ENCODE measurements at places on chromosomes 11 and 22. TPM values are rescaled to one million over a fixed set of nuclear protein-coding genes. Genes with fewer than 3 reads are reported as not detected.

DNA sequence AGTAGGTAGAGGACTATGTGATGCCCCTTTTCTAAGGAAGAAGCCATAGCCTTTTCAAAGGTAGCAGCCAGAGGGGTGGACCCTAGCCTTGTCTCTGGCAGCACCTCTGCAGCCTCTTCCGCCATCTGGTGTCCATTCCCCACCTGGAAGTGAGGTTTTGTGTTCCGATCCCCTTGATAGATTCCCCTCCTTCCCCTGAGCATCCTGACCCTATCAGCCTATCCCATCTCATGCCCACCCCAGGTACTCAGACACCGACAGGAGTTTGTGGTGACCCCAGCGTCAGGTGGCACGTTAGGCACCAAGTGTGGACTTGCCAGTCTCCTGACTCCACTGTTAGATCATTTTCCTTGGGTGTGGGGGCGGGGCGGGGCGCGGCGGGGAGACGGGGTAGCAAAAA is 398 bp upstream of the FAM89B start:
- no peak for DNase-seq

Gene AMPD3
- total RNA-seq: 2.3 TPM

Gene DTX4
- 4.4 TPM for total RNA-seq

Gene EHF
- total RNA-seq: not detected

GRCh38 chr11:111586388-111586831 is 15.8 kb upstream of the SIK2 start:
- no peak for DNase-seq

Gene FAM181B
- 0.35 TPM for total RNA-seq

Gene NLRP14
- not detected for total RNA-seq

GRCh38 chr11:101083335-101083734 is 46.3 kb downstream of the PGR start:
- DNase-seq: no peak

- DNase-seq: no peak
Observed at GRCh38 chr11:128520888-128521681, 66.3 kb downstream of the ETS1 start.

DNA sequence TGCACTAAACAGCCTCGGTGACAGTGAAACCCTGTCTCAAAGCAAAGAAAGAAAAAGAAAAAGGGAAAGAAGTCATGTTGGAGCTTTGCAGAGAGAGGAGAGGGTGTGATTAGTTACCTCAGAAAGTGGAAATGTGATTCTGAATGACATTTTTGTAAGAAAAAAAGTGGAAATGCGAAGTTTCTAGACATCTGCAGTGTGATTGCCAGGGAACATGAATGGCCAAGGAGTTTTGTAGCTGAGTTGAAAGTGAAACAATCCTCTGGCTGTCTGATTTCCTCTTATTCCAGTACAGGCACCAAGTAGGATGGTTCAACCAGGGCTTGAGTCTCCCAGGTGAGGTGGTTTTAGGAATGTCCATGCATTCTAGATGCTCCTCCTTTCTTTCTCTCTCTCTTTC is 17.8 kb upstream of the SYVN1 start:
- DNase-seq: no peak

Gene VPS51
- total RNA-seq: 72.8 TPM

Gene RFPL1
- total RNA-seq: not detected

Gene AGBL2
- 0.40 TPM for total RNA-seq

- no peak for DNase-seq
Observed at GRCh38 chr11:130237282-130238006, 77.3 kb downstream of the ZBTB44 start.

DNA sequence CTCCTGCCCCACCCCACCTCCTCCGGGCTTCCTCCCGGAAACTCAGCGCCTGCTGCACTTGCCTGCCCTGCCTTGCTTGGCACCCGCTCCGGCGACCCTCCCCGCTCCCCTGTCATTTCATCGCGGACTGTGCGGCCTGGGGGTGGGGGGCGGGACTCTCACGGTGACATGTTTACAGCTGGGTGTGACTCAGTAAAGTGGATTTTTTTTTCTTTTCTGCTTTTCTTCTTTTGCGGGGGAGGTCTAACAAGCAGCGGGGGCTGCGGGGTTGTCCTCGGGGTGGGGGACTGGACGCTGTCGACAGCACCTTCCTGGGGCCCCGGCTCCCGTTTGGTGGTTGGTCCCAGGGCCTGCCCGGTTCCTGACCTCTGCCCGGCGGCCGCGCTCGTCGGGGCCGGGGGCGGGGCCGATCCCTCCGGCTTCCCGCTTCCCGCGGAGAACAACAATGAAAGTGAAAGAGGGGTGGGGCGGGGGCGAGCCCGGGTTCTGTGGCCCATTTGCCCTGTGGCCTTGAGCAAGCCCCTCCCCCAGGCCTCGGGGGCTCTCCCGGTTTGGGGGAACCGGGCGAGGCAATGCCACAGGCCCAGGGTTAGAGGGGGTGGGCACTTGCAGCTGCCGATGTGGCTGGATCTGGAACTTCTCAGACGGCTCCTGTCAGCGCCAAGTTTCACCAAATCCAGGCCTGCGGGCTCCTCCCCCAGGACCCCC is 975 bp upstream of the MDK start:
- no peak for DNase-seq

- no peak for DNase-seq
Observed at GRCh38 chr11:2404735-2405196, 4.2 kb downstream of the TSSC4 start.

DNA sequence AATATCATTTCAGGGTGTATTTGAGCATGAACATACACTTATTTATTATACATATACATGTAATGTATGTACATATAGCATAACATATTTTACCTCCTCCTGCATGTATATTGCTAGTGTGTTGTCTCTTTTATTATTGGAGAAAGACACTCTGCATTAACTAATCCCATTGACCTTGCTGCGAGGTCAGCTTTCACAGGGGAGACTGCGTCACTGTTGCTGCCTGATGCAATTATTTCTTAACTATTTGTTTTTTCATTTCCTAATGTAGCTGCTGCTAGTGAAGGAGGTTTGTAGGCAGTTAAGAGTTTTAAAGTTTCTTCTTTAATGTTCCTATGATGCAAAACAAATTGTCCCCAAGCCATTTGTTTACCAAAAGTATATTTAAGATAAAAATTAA is 185.4 kb upstream of the CNTN5 start:
- no peak for DNase-seq

Gene MS4A3
- total RNA-seq: not detected

- no peak for DNase-seq
Observed at GRCh38 chr11:94815705-94816344, 47.7 kb downstream of the AMOTL1 start.

Gene MAJIN
- total RNA-seq: not detected

Gene DYNC2H1
- total RNA-seq: 7.2 TPM

Gene TNNI2
- total RNA-seq: 1.3 TPM

Gene WNT7B
- total RNA-seq: 0.18 TPM

DNA sequence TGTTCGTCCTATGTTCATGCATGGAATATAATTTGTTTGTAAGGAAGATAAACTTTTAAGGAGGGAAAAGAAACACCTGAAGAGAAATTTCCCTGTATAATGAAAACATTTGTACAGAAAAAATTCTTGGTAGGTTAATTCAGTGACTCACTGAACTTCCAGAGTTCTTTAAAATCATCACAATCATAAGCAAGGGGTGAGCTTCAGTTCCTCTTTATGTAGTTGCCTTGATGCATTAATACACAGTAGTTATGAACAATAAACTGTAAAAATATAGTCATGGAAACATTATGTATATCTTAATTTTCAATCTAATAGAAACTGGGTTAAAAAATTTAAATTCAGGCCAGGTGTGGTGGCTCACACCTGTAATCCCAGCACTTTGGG is 1.1 kb upstream of the C11orf65 start:
- DNase-seq: no peak

DNA sequence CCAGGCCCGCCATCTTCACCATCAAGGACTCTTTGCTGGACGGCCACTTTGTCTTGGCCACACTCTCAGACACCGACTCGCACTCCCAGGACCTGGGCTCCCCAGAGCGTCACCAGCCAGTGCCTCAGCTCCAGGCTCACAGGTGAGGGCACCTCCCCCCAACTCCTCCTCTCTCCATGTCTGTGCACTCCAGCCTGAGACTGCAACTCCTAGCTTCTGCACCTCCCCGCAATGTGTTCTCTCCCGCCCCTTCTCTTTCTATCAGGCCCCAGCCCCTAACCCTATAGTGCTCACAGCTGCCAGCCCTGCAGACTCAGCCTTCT is 4.4 kb downstream of the RAD9A start:
- DNase-seq: no peak

Gene NRGN
- 1.8 TPM for total RNA-seq

Gene NXPE2
- total RNA-seq: not detected

DNA sequence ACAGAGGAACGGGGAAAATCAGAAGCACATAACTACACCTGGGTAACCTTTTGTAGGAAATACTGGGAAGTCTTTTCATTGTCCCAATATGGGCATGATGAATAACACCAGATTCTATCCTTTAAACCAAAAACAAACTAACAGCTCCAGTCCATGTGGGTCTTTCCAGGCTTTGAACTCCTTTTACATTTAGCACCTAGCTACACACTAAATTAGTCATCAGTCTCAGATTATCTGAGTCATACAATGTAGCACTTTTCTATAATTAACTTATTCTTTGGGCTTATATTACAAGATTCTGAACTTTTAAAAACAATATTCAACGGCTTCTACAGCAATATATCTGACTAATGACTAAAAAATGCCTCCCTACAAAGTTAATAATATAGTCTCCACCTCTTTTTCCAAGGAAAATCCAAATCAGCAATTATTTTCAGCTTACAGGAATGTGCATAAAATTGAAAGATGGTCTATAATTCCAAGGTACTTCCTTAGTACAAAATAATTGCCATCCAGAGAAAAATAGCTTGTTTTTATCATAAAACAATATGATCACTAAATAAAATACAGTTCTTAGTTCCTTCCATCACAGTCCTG is 26.3 kb downstream of the STK33 start:
- DNase-seq: no peak

GRCh38 chr22:32722441-32722840 is 79.1 kb upstream of the TIMP3 start:
- no peak for DNase-seq

DNA sequence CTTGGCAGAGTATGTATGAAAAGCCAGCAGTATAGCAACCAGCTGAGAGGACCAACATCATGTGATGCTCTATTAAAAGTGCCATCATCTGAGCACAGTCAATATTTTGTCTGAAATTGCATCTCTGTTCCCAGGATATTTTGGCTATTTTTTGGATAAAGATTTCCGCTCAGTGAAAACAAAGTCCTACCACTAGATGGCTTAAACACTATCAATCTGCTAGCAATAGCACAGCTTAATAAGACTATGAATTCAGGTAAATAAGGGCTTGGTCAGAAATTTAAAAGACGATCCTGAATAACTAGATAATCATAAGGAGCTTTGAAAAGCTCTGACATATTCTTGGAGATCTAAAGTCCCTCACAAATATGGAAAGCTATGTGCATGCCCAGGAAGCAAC is 74.4 kb downstream of the MS4A13 start:
- DNase-seq: no peak

DNA sequence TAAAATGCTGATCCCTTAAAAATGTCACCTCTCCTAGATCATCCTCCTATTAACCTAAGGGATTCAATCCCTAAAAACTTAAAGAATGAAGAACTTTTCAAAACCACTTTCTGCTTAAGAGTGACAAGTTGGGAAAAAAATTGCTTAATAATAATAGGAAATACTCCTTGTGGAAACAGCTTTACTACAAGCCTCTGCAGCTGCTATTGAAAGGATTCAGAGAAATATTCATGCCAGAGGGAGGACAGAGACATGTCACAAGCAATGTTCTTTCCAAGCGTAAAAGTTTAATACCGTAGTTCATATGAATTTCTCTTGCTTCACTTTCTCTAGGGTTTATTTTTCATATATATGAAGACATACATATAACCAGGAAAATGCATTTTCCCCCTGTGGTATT is 98.2 kb downstream of the ARHGAP20 start:
- no peak for DNase-seq

DNA sequence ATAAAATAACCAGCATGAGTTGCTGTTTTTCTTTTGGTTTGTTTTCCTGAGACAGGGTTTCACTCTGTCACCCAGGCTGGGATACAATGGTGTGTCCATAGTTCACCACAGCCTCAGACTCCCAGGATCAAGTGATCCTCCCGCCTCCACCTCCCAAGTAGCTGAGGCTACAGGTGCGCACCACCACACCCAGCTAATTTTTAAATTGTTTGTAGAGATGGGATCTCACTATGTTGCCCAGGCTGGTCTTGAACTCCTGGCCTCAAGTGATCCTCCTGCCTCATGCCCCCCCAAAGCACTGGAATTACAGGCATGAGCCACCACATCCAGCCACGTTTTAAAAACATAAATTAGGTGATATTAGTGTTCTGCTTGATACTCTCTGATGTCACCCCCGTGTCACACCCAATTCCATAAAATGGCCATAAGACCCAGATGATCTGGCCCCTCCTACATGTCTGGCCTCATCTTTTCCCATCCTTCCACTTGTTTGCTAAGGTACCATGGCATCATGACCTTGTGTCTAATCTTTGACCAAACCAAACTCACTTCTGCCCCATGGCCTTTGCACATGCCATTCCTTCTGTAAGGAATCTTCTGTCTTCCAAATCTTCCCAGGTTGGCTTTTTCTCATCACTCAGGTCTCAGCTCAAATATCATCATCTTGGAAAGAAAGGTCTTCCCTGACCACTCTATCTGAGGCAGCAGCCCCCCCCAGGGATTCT is 6.3 kb downstream of the SIK3 start:
- no peak for DNase-seq

- DNase-seq: peak; percentile 89
Observed at GRCh38 chr22:46695346-46696228, 42.5 kb downstream of the CERK start.

DNA sequence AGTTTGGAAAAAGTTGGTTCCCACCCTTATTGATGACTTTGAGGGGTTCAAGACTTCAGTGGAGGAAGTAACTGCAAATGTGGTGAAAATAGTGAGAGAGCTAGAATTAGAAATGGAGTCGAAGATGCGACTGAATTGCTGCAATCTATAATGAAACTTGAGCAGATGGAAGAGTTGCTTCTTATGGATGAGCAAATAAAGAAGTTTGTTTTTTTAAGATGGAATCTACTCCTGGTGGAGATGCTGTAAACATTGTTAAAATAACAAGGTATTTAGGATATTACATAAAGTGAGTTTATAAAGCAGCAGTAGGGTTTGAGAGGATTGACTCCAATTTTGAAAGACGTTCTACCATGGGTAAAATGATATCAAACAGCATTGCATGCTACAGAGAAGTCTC is 64.2 kb upstream of the GRK2 start:
- DNase-seq: no peak

DNA sequence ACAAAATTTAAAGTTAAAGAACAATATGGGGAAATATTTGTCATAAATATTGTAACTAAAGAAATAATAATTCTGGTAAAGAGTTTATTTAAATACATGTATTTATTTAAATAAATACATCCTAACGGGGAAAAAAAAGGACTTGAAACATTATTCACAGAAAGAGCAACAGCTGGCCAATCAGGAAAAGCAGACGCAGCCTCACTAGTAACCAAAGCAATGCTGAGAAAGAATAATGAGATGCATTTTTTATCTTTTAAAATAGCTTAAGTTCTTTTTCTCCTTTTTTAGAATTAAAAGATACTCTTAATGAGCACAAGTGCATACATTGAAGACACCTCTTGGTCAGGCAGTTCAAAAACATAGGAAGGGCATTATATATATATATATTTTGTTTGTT is 2.6 kb upstream of the LTO1 start:
- DNase-seq: no peak

Gene POTEH
- not detected for total RNA-seq
